Retina (tissue), 1 donor: ENCODE measurements at places on chromosomes 7 and 10.

GRCh38 chr10:90751107-90751997 is 106.5 kb downstream of the HTR7 start:
- DNase-seq, result peak; percentile 14

DNA sequence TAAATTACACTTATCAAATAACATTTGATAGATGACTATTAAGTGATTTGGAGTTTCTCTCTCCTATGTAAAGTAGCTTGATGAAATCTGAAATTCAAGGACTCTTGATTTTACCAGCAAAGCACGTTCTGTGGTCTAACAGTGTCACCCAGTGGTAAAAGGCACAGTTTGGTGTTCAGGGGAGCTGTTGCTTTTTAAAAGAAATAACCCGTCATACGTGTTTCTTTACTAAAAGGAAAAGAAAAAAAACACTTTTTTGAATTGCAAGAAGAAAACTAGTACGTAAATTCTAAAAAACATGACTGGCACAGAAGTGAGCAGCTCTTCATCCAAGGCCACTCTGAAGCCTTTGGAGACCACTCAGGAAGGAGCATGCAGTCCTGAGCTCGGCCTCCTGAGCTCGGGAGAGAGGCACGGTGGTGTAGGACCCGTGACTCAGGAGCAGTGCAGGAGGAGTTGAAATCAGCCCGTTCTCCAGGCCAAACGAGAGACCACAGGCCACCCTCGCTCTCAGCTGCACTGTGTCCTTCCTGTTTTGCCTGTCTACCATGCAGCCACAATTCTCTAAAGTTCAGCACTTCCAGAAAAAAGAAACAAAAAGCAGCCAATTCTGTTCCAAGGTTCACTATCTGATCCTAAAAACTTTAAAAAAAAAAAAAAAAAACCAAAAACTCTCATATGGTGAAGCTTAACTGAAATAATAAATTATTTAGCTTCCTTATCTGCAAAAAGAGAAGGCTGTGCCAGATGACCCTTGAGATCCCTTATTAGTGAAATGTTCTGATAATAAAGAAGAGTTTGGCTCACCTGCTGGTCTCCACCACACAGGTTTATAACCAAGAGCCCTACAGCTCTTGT is 212.6 kb upstream of the FRMD4A start:
- no peak for DNase-seq

- DNase-seq, result no peak
Observed at GRCh38 chr10:107423903-107424302, 259.4 kb upstream of the SORCS1 start.

GRCh38 chr7:33354201-33354600 is 224.8 kb downstream of the BBS9 start:
- DNase-seq, result no peak

DNA sequence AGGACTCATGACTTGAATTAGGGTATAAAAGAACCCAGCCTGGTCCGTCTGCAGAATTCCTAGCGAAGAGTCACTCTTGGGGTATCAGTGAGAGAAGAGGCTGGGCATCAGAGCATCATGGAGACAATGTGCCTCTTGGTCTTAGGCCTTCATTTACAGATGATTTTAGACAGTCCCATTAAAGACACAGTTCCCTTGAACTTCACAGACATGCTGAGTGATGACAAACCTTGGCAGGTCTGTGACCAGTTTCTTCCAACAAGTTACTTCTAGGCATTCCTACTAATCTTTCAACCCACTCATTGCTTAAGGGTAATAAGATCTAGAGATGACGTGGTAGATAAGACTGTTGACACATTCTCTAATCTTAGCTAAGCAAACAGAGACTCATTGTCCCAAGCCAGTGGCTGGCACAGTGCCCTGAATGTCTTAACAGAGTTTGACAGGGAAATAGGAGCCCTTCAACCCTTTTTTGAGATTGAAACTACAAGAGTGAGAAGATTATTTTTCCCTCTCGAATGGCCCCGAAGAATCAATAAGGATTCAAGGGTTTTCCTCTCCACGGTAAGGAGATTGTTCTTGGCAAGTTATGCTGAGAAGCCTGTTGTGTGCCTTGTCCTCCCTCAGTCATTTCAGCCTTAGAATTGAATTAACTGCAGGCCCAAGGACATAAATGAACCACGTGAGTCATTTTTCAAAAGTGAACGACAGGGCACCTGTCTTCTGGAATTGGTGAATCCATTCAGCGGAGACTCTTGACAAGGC is 281.1 kb downstream of the CCDC3 start:
- no peak for DNase-seq

- no peak for DNase-seq
Observed at GRCh38 chr10:47091421-47091820, 180.2 kb downstream of the PTPN20 start.

GRCh38 chr10:75773231-75773780 is 341.9 kb downstream of the LRMDA start:
- no peak for DNase-seq

DNA sequence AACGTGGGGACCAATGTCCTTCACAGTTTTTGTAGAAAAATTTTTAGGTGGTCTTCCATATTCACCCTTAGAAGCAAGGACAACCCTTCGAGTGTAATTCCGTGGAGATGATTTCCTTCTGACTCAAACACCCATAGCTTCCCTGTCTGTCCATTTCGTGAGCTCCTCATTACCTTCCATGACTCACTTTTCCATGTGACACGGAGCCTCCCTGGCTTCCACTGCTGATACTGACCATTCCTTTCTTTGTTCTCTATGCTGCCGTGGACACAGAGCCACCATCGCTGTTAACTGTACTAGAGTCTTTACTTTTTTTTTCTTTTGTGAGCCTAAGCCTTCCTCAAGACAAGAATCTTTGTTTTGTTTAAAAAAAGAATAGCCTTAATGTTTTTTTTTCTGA is 12.5 kb upstream of the ARMS2 start:
- no peak for DNase-seq

GRCh38 chr10:61486251-61486650 is 33.1 kb upstream of the TMEM26 start:
- DNase-seq, result no peak

- DNase-seq, result no peak
Observed at GRCh38 chr10:57898231-57898630, 369.5 kb downstream of the IPMK start.

- DNase-seq, result peak; percentile 24
Observed at GRCh38 chr7:131110297-131111080, 217.2 kb upstream of the MKLN1 start.

- peak; percentile 16 for DNase-seq
Observed at GRCh38 chr7:103119791-103120291, 29.1 kb downstream of the NAPEPLD start.

DNA sequence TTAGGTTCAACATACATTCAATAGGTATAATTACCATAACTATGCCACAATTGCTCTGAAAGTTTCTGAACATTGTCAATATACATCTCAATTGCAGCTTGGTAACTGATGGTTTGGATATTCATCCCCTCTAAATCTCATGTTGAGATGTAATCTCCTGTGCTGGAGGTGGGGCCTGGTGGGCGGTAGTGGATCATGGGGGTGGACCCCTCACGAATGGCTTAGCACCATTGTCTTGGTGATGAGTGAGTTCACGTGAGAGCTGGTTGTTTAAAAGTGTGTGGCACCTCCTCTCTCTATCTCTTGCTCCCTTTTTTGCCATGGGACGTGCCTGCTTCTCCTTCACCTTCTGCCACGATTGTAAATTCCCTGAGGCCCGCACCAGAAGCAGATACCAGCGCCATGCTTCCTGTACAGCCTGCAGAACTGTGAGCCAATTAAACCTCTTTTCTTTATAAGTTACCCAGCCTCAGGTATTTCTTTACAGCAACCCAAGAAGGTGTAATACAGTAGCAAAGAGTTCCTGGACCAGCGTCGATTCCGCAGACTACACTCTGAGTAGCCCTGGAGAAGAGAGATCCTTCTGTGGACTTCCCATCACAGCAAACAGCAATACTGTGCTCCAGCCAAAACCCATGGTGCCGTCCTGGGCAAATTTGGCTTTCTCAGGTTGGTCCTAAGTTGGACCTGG is 83.8 kb upstream of the GRB10 start:
- DNase-seq, result no peak

DNA sequence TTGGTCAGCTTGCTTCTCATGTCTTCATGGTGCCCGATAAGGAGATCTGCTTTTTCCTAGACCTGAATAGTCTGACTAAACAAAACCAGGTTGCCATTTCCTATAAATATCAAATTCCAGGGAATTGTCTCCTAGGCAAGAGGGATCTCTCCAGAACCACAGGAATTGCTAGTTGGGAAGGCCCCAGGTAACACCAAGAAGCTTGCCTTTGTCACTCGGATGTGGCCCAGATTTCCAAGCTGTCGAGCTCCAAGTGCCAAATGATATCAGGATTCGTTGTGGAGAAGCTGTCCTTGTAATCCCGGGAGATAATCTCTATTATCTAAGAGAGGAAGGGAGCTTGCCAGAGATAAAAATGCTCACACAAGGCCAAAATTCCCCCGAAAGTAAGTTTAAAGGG is 1288.5 kb upstream of the AUTS2 start:
- DNase-seq, result no peak

GRCh38 chr7:101828301-101829020 is 11.0 kb downstream of the CUX1 start:
- no peak for DNase-seq

- DNase-seq, result no peak
Observed at GRCh38 chr7:132179080-132179430, 397.2 kb downstream of the PLXNA4 start.

DNA sequence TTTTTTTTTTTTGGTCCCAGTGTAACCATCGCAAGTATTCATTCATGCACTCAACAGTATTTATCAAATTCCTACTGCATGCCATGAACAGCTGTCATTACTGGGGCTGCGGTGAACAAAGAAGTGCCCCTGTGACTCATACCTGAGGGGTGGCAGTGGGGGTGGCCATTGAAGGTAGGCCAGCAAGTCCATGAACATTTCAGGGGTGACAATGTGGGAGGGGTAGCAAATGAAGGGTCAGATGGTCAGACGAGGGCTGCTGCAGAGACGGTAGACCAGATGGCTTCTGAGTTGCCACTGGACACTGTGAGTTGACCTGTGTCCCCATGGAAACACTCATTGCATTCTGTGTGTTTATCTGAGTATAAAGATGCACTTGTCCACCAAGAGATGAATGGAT is 92.5 kb upstream of the PITRM1 start:
- no peak for DNase-seq

GRCh38 chr10:34143466-34143865 is 671.6 kb downstream of the PARD3 start:
- no peak for DNase-seq

DNA sequence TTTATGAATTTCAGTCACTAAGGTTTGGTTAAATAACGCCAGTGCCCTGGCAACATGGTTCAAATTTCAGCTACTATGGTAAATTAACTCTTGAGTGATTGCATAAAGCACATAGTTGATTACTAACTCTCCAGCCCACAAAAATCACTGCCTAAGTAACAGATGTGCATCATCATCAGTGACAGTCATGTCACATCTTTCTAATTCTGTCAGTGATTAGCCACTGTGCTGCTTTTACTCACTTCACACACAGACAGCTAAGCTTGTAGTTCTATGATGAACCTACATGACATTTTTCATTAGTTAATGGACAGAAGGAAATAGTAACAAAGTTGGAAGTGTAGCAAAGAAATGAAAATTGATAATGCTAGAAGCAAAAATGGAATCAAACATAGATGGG is 108.9 kb downstream of the DNAH11 start:
- no peak for DNase-seq
